Nucleus accumbens (tissue), 56 donors: ENCODE measurements at places on chromosomes 3 and 15.
A peak's percentile ranks its signal among the peaks of the same experiment; 100 is the strongest.

DNA sequence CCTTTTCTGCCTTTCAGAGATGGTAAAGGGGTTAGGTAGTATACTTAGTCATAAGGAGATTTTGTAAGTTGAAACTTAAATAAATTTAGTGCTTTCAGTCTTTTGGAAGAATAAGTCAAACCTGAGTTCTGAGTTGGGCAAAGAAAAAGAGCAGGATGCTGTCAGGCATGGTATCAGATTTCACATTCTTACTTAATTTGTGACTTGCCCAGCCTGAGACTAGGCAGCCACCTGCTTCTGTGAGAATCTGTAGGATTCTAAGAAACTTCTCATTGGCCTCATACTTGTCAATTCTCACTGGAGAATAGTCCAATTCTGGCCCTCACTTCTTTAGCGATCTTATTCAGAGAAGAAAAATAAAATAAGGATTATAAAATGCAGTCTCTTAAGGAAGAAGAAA, 577.5 kb downstream of the DIPK2A start:
- DNase-seq: no peak

DNA sequence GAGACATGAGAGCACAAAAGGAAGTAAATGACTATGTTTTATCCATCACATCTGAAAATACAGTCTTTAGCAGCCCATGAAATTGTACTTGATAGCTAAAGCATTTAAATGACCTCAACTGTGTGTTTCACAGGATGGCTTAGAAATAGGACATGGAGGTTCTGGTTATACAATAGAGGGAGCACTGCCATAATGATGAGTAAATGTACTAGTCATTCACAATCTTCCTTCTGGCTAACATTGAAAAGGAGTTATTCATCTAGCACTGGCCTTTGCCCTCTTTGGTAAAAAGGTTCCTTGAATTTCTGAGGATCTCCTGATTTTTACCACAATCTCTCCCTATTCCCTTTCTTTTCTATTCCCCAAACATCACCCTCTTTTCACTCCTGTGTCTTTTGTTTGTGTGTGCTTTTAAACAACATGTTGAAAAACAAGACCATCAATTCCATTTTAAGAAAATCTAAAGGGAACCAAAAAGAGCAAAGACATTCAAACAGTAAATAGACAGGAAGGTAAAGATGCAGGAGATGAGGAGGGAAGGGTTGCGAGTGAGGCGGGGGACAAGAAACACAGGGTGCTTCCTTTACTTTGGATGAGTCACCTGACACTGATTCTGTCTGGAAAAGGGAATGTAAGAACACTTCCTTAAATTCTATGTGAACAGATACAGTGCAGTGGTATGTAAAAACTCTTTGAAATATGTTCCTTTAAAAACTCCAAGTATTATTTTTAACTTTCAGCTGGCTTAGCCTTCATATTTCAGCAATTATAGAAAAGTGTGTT, 619.0 kb downstream of the MECOM start:
- DNase-seq: no peak

GRCh38 chr3:63655519-63655918, 3.0 kb downstream of the SNTN start:
- no peak for DNase-seq

DNA sequence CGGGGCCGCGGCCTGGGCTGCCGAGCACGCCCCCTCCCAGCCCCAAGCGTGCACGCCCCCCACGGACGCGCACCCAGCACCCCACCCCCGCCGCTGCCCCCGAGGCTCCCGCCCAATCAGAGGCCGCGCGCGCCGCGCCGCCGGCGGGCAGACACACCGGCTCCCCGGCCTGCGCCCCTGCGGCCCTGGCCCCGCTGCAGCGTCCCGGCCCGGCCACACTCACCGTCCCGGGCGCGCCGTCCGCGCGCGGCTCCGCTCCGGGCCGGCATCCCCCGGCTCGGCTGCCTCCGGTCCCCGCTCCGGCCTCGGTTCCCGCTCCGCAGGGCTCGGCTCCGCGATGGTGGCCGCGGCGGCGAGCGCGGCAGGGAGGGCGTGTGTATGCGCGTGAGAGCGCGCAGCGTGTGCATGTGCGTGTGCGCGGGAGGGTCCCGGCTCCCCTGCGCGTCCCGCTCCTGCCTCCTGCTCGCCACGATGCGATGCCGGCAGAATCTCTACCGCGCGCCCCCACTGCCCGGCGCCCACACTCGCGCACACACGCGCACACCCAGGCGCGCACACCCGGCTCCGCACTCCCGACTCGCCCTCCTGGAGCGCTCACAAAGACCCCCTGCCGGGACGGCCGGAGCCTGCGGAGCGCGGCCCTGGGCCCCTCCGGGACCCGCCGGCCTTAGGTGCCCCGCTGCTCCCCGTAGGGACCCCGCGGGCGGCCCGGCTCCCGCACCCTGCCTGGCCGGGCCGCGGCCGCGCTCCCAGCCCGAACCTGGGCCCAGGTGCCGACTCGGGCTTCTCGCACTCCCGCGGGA, 186.5 kb upstream of the LINGO1 start:
- no peak for DNase-seq

DNA sequence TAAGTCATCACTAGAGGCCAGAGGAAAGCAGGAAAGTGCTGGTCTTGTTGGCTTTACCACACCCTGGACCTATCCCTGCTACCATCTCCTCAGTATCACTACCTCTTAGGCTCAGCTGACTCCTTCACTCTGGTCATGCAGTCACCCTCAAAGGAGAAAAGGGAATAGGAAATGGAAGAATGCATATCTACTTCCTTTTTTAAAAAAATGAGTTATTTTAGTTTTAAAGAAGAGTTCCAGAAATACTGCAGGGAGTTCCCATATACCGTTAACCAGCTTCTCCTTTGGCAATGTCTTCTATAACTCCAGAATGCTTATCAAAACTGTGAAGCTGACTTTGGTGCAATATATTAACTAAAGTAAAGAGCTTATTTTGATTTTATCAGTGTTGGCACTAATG, 688.6 kb downstream of the DIPK2A start:
- no peak for DNase-seq

- DNase-seq: no peak
Measured at GRCh38 chr15:37143351-37143750, 43.0 kb upstream of the MEIS2 start.

- no peak for DNase-seq
Measured at GRCh38 chr3:135087782-135088181, 292.7 kb downstream of the EPHB1 start.

GRCh38 chr15:66774001-66774814, 72.2 kb downstream of the SMAD6 start:
- DNase-seq: peak; percentile 37

GRCh38 chr3:46093966-46094365, 66.7 kb upstream of the XCR1 start:
- no peak for DNase-seq

DNA sequence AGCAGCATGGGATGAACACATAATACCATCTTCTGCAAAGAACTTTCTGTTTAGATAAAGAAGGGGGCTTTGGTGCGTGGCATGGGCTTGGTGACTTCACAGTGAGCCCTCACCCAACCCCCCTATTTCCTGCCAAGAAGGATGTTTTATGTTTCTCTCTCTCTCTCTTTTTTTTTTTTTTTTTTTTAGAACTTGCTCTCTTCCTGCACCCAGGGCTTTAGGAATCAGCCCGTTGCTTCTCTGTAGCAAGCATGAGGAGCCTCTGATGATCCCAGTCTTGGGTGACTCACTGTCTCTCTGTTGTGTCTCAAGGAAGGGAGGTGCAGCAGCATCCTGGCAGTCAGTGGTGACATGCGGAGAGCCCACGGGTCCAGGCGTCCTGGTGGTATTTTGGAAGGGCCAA, 49.1 kb downstream of the CCK start:
- no peak for DNase-seq

DNA sequence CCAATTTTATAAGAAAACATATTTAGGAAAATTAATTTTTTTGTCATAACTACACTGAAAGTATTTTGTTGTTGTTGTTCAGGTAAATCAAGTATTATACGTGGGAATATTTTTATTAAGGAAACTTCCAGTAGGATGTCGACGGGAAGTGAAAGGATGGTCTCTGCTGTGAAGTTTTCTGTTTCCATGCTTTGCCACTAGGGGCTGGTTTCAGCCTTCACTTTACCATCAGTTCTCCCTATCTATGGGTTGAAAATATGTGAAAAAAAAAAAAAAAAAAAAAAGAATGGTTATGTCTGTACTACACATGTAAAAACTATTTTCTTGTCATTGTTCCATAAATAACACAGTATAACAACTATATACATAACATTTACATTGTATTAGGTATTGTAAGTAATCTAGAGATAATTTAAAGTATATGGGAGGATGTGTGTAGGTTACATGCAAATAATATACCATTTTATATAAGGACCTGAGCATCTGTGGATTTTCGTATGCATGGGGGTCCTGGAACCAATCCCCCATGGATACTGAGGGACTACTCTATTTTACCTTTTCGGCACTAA, 136.7 kb downstream of the SMAD6 start:
- no peak for DNase-seq

GRCh38 chr3:14402304-14402811, at the start of gene SLC6A6:
SLC6A6 (plus strand) TSS chr3:14402606; CDS start chr3:14443635, 41,029 bp downstream.
- DNase-seq: peak; percentile 87

- no peak for DNase-seq
Measured at GRCh38 chr15:64379216-64379960, 1.9 kb downstream of the PCLAF start.

DNA sequence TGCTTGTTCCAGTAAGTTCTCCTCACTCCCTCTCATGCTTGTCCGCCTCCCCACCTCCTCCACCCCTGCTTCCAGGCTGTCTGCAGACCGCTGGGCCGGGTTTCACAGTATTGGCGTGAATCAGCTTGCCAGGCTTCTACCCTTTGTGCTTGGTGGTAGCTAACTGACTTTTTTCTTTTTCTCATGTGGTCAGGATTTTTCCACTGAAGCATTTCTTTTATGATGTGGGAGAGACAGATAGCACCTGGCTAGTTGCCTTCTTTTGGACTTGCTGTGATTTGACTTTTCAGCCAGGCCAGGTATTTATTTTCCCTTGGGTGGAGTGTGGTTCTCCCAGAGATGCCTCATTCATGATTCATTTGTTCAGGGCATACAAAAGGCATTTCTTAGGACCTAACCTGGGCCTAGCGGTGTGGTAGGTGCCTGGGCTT, 60.6 kb downstream of the ST6GAL1 start:
- no peak for DNase-seq

DNA sequence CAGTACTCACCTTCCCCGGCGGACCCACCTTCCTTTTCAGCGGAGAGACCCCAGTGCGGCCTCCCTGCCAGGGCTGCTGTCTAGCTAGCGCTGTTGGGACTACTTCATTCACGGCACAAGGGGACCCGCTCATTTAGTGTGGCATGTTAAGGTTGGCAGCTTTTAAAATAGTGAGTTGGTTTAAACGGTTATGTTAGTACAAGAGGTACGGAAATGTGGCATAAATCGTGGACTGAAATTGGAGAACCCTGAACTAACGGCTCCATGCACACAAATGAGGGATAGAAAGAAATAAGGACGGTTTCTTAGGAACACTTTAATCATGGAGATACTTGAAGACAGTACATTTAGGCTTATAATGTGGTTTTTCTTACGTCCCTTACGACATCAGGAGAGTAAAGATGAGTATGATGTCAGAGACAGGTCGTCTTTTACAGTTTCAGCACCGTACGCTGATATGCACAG, 752 bp downstream of the CEP63 start:
- DNase-seq: no peak

- no peak for DNase-seq
Measured at GRCh38 chr3:171797265-171797679, 13.0 kb downstream of the PLD1 start.
